ENCODE measurements at places on chromosomes 7 and 10.

DNA sequence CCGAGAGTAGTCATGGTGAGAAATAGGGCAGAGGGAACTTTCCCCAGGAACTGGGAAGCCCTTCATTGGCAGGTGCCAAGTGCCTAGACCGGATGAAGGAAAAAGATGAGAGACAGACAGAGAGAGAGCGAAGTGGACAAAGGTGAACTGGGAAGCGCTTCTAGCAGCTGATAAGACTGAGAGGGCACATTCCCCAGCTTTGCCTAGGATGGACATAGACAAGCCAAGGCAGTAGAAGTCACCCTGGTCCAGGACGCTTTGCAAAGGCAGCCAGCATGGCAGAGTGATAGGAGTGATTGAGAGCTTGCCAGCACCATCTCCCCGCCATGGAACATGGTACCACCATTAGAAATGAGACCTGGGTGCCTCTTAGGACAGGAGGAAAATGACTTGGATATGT lies 372.8 kb upstream of the MGMT start:
- no peak for DNase-seq

GRCh38 chr7:129013048-129013724 lies 41.7 kb downstream of the TNPO3 start:
- DNase-seq, result no peak

DNA sequence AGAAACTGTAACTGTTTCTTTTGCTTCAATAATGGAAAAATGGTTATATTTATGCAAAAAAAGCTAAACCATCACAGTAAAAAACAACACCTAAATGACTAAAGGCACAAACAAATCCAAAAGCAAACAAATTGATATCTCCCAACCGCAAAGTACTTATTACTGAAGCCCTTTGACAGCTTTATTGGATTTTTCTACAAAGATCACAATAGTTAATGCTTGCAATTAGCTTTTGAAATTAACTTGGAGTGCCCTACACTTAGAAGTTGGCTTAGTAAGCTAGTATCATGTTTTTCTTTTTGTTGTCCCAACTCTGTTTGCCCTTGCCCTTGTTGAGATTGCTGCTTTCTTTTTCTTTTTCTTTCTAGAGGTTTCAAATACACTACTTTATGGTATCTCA lies 257.5 kb downstream of the INHBA start:
- DNase-seq, result no peak

DNA sequence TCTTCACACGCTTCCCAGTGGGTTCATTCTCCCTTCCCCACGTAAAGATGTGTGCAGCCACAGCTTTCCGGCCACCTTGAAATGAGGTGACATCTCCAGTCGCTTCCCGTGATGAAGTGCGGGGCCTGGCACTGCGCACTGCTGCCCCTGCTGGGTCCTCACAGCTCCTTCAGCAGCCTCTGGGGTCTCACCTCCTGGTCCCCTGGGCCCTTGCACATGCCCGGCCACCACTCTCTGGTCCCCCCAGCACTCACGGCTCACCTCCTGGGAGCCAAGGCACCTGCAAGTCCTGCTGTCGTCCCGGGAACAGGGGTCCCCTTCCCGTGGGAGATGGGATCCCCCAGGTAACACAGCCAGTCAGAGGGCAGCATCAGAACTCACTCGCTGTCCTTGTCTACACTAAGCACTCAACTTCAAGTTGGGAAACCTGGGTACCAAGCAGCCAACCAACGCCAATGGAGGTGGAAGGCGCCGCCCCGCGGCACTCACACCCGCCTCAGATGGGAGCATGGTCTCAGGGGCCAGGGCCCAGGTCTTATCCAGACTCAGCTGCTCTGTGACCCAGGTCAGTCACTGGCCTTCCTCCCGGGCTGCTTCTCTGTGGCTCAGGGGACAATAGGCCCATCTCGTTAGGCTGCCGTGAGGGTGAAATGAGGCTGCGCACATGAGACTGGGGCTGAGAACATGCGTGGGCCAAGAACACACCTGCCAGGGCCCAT lies 176.2 kb downstream of the PTPRN2 start:
- no peak for DNase-seq

GRCh38 chr10:43123361-43124093 lies 14.7 kb upstream of the CSGALNACT2 start:
- no peak for DNase-seq

- peak; percentile 98 for DNase-seq
Measured at GRCh38 chr10:89553064-89553734, 17.8 kb upstream of the SLC16A12 start.

GRCh38 chr7:47385536-47386125 lies 196.3 kb downstream of the TNS3 start:
- no peak for DNase-seq

GRCh38 chr7:46424934-46425333 lies 503.9 kb upstream of the IGFBP3 start:
- no peak for DNase-seq

- no peak for DNase-seq
Measured at GRCh38 chr10:59279476-59279875, 82.9 kb downstream of the FAM13C start.

DNA sequence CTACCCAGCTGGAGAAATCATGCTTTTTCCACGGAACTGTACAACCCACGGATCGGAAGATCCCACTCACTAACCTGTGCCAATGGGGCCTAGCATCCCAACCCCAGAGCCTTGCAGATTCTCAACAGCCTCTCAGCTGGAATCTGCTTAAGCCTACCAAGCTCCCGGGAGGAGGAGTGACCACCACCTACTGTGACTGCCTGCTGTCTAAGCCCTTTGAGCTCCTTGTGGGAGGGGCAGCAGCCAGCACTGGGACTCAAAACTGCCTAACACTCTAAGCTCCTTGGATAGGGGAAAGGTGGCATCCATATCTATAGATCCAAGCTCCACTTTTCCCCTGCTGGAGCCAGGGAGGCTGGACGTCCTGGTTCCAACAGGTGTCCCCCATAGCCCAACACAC lies 254.4 kb upstream of the CNTNAP2 start:
- DNase-seq, result no peak

DNA sequence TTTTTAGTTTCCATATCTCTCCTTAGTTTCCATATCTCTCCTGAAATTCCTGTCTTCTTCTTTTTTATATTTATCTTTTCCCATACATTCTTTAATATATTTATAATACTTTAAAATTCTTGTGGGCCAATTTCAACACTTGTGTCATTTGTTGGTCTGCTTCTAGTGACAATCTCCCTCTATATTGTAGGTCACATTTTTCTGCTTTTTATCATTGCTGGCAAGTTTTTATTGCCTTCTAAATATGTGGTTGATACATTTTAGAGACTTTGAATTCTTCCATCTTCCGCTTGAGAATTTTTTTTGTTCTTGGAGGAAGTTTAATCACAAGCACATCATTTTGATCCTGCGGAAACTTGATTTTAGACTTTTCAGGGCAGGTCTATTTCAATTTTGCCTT lies 26.0 kb upstream of the OPN4 start:
- DNase-seq, result no peak

DNA sequence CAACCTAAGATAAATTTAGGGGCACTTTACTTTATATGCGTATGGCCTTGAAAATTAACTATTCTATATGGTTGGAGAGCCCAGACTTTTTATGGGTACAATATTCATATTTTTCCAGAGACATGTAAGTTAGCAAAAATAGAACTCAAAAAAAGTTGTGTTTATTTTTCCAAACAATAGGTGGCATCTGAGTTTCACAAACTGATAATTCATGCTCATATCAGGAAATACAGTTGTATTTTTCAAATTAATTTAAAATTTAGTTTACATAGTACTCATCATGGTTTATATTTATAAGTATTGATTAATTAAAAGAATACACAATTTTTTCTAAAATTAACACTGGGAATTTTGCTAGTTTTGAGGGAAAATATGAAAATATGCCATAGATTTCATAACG lies 34.6 kb downstream of the ANKRD7 start:
- DNase-seq, result peak; percentile 20

- no peak for DNase-seq
Measured at GRCh38 chr10:67827811-67828210, 10.2 kb downstream of the DNAJC12 start.

DNA sequence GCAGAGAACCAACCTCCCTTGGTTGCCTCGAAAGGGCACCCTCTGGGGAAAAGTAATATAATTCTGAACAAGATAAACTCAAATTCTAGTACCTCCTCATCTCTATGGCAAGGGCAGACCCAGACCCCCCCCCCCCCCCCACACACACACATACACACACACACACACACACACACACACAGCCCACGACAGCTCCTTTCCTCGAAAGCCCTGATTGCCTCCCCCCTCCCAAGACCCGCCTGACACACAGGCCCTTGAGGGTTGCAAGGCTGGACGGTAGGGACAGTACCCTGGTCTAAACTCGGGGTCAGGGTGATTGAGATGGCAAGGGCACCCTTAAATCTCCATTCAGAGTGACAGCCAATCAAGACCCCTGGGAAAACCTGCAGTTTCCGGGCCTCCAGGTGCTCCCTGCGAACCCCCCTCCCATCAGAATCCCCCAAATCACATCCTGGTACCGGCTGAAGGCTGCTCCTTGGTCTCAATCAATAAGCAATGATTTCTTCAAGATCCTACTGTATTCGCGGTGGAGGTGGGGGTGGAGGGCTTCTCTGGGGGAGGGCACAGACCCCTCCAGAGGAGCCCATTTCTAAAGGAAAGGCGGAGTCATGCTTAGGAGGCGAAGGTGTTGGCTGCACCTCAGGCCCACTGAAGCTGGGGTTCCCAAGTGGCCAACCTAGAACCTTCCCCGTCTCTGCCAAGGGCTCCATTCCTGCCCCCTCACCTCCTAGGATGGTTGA lies 100.7 kb downstream of the HIP1 start:
- DNase-seq, result no peak
